Type B pancreatic cell (in vitro differentiated cells): ENCODE measurements at places on chromosomes 4 and X. TPM values are rescaled to one million over a fixed set of nuclear protein-coding genes. Genes with fewer than 3 reads are reported as not detected.

GRCh38 chr4:7005571-7005970, 37.6 kb upstream of the TADA2B start:
- H3K4me1 ChIP-seq, result peaks cover 23% of the 10 kb centered on the region
- H3K36me3 ChIP-seq, result peaks cover 42% of the 10 kb centered on the region
- no peaks in the 10 kb centered on the region for H3K27me3 ChIP-seq
- no peak overlapping the region for H3K4me3 ChIP-seq
- no peak overlapping the region for H3K27ac ChIP-seq

DNA sequence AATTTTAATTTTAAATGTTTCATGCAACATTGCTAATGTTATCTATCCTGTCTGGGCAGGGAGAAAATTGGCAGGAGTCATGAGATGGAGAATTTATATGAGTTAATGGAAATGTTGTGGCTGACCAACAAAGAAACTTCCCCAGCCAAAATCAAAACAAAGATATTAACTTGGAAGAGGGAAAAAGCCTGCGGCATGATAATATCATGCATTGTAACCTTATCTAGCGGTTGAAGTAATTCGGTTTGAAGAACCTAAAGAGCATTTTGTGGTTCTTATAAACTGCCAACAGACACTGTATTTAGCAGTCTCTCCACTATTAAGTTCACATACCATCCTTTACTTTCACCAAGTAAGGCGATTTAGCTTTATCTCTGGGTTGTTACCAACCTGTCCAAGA, 42.3 kb downstream of the DKK2 start:
- H3K4me1 ChIP-seq, result peaks cover 3% of the 10 kb centered on the region
- H3K36me3 ChIP-seq, result no peaks in the 10 kb centered on the region
- no peak for DNase-seq
- H3K27me3 ChIP-seq, result no peaks in the 10 kb centered on the region

DNA sequence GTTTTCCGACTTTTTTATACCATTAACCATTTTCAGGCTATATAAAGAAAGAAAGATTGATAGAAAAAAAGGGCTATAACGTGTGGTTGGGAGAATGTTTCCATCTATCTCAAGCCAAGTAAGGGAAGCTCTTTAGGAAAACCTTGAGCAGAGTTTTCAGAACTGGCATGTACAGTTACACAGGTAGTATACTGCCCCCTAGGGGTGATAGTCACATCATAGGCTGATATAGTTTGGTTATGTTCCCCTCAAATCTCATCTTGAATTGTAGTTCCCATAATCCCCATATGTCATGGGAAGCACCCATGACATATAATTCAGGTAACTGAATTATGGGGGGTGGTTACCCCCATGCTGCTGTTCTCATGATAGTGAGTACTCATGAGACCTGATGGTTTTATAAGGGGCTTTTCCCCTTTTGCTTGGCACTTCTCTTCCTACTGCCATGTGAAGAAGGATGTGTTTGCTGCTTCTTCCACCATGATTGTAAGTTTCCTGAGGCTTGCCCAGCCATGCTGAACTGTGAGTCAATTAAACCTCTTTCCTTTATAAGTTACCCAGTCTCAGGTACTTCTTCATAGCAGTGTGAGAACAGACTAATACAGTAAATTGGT, 186.8 kb downstream of the TMA16 start:
- no peak overlapping the region for H3K27ac ChIP-seq
- H3K4me3 ChIP-seq, result no peak overlapping the region
- H3K4me1 ChIP-seq, result no peaks in the 10 kb centered on the region
- no peak for DNase-seq
- no peaks in the 10 kb centered on the region for H3K27me3 ChIP-seq
- no peaks in the 10 kb centered on the region for H3K36me3 ChIP-seq

GRCh38 chr4:14671146-14671545, 331.1 kb upstream of the CPEB2 start:
- H3K4me1 ChIP-seq, result peaks cover 9% of the 10 kb centered on the region
- H3K27me3 ChIP-seq, result peaks cover 9% of the 10 kb centered on the region
- no peak overlapping the region for H3K27ac ChIP-seq
- no peak for DNase-seq

DNA sequence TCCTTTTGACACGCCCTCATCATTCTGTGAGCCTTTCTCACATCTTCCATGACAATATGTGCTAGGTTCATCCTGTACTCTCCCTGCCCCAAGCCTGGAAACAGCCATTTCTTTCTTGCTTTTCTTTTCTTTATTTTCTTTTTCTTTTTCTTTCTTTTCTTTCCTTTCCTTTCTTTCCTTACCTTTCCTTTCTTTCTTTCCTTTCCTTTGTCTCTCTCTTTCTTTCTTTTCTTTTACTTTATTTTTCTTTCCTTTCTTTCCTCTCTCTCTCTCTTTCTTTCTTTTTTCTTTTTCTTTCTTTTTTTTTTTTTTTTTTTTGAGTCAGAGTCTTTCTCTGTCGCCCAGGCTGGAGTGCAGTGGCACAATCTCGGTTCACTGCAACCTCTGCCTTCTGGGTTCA, 14.6 kb downstream of the PPP1R3F start:
- no peak overlapping the region for H3K27ac ChIP-seq
- no peak overlapping the region for H3K4me3 ChIP-seq
- H3K36me3 ChIP-seq, result no peaks in the 10 kb centered on the region

DNA sequence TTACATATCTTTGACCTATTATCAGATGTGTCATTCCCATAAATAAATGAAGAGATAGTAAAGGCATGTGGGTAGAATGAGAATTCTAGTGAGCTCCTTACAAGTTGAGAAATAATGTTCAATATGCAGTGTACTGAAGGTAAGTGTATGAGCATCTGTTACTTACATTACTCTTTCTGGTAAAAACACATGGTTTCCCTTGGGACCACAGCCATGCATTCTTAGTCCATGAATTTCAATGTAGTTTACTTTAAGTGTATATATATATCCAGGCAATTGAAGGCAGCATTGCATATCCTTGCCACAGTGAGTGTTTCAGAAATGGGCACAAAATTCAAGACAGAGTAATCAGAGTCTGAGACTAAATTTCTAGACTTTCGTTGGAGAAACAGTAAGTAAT, 277.2 kb downstream of the CXXC4 start:
- H3K36me3 ChIP-seq, result no peaks in the 10 kb centered on the region
- no peak for DNase-seq
- H3K27ac ChIP-seq, result no peak overlapping the region
- H3K4me3 ChIP-seq, result no peak overlapping the region
- H3K4me1 ChIP-seq, result no peaks in the 10 kb centered on the region

DNA sequence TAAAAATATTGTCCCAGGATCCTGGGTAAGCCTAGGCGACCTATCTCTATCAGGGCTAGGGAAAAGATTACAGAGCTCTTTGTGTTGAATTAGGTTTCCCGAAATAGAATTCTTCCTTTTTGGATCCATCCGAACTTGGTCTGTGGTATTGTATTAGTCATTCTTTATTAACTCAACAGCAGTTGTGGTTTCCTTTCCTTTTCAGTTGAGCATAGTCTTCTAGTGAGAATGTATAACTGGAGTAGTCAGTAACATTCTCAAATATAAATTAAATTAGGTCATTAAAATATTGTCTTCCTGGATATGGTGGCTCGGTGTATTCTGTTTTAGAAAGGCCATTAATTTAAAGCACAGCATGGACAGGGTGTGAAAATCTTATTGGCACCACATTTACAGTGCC, 520.4 kb downstream of the NLGN4X start:
- no peaks in the 10 kb centered on the region for H3K27me3 ChIP-seq
- H3K4me3 ChIP-seq, result no peak overlapping the region
- no peak overlapping the region for H3K27ac ChIP-seq
- no peaks in the 10 kb centered on the region for H3K36me3 ChIP-seq
- no peak for DNase-seq

The AWAT1 gene
- total RNA-seq, result not detected in 2 replicates

The GRPR gene
- 3.4 and 9.8 TPM in 2 replicates for total RNA-seq
